Activated T-cell treated with anti-CD3 and anti-CD28 coated beads, Interleukin-2, amount 50 U/mL, for 4 hours (primary cell): ENCODE measurements at places on chromosomes 13 and 19.
A peak's percentile ranks its signal among the peaks of the same experiment; 100 is the strongest.

DNA sequence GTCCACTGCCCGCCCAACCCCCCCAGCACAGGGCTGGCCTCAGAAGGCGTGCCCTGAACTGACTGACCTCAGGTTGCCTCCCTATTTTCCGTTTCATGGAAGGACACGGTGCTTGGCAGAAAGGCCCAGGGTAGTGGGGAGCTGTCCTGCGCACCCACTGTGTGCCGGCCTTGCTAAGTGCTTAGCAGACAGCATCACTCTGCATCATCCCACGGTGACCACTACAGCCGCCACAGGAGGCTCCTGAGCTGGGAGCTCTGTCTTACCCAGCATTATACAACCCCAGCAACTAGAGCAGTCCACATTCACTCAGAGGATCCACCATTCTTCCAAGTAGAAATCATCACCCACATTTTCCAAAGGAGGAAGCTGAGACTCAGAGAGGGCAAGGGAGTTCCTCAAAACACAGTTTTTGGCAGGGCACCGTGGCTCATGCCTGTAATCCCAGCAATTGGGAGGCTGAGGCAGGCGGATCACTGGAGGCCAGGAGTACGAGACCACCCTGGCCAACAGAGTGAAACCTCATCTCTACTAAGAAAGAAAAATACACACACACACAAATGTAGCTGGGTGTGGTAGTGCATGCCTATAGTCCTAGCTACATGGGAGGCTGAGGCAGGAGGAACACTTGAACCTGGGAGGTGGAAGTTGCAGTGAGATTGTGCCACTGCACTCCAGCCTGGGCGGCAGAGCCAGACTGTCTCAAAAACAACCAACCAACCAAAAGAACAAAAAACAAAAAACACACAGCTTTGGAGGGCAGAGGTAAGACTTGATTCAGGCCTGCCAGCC, 1.6 kb downstream of the SBK2 start:
- no peak for DNase-seq

DNA sequence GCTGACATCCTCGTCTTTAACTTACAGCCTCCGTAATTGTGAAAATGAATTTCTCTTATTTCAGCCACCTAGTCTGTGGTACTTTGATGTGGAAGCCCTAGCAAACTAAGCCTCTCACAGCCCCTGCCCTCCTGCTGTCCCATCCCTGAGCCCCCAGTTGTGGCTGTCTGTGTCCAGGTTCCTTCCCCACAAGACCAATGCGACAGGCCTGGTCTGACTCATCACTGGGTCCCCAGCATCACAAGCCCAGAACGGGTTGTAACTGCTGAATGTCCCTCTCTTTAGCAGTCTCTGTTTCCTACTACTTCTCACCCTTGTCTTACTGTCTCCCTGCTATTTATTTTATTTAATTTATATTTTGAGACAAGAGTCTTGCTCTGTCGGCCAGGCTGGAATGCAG, 5.7 kb downstream of the POU2F2 start:
- DNase-seq: no peak

DNA sequence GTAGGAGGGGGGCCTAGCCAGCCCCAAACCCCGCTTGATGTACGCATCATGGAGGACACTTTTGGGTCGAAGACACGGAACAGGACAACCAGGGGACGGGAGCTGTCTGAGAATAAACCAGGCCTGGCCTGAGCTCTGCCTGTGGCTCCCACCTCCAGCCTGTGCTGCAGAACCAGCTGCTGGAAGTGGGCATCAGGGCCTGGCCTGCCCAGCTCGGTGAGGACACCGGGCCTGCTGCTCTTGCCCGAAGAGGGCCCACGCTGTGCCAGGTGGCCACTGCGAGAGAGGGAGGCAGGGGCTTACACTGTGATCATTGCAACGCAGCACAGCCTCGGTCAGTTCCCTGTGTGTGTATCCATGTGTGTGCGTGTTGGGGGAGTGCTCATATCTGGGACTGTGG, 34.6 kb downstream of the CEBPG start:
- no peak for DNase-seq

GRCh38 chr19:42024622-42025111, 30.6 kb upstream of the ATP1A3 start:
- no peak for DNase-seq

DNA sequence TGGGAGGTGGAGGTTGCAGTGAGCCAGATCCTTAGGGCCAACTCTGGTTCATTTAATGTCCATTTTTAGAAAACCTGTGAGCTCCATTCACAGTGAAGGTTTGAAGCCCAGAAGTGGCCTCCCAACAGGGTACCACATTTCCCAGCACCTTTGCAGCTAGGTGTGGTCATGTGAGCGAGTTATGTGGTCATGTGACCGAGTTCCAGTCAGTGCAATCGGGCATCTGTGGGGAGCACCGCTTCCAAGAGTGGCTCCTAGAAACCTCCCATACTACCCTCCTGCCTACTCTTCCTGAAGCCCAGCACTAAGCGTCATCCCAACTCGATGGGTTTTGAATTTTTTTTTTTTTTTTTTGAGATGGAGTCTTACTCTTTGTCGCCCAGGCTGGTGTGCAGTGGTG, 663 bp upstream of the PLA2G4C start:
- DNase-seq: no peak

GRCh38 chr19:29881386-29881785, 60.7 kb upstream of the URI1 start:
- no peak for DNase-seq

- DNase-seq: no peak
These were observed 12.4 kb downstream of the DPRX start for GRCh38 chr19:53644061-53644816.

GRCh38 chr19:55348317-55349034, 6.0 kb downstream of the COX6B2 start:
- DNase-seq: no peak

GRCh38 chr19:17292301-17293074, 10.7 kb downstream of the ABHD8 start:
- DNase-seq: peak; percentile 75

- DNase-seq: no peak
These were observed 88.4 kb upstream of the SOX1 start for GRCh38 chr13:111978546-111978945.

DNA sequence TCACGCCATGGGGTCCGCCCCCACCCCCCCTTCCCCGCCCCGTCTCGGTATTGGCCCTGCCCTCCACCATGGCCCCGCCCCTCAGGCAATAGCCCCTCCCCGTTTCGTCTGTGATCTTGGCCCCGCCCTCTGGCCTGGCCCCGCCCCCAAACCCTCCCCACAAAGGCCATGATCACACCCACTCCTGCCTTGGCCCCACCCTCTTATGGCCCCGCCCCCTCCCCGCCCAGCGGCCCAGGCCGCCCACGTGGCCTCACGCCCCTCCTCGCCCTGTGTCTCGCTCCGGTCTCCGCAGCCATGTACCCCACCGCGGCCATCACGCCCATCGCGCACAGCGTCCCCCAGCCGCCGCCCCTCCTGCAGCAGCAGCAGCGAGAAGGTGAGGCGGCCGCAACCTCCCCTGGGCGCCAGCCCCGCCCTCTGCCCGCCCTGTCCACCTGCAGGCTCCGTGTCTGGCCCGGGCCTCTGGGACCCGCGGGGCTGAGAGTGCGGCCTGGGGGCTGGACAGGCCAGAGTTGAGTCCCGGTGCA, 61.3 kb downstream of the CELF5 start:
- no peak for DNase-seq

- no peak for DNase-seq
These were observed 107.0 kb downstream of the ZIC5 start for GRCh38 chr13:99864627-99864990.

- no peak for DNase-seq
These were observed 19.0 kb downstream of the TSHZ3 start for GRCh38 chr19:31330237-31330636.
